Stimulated activated CD8-positive, alpha-beta memory T cell treated with anti-CD3 and anti-CD28 coated beads, Interleukin-4, amount 100 ng/mL, for 48 hours (primary cell): ENCODE measurements at places on chromosomes 16 and 17.

DNA sequence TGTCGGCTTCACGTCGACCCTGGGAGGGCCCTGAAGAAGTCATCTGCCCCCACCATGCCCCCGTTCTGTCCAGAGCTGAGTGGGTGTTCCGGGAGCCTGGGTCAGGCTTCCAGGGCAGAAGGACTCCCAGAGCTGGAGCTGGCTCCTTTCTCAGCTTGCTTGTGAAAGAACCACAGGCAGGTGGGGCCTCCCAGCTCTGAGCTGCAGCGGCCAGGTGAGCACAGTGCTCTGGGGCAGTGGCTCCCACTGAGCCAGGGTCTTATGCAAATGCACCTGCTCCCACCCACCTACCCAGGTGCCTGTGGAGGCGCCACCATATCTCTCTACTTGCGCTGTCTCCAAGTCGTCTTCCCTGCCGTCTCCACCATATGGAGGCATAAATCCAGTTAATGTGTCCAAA is 140.0 kb upstream of the RPL38 start:
- no peak for DNase-seq

- DNase-seq = no peak
Observed at GRCh38 chr16:57956924-57957672, 13.8 kb downstream of the CNGB1 start.

GRCh38 chr17:78573955-78574354 is 3.2 kb downstream of the DNAH17 start:
- no peak for DNase-seq

DNA sequence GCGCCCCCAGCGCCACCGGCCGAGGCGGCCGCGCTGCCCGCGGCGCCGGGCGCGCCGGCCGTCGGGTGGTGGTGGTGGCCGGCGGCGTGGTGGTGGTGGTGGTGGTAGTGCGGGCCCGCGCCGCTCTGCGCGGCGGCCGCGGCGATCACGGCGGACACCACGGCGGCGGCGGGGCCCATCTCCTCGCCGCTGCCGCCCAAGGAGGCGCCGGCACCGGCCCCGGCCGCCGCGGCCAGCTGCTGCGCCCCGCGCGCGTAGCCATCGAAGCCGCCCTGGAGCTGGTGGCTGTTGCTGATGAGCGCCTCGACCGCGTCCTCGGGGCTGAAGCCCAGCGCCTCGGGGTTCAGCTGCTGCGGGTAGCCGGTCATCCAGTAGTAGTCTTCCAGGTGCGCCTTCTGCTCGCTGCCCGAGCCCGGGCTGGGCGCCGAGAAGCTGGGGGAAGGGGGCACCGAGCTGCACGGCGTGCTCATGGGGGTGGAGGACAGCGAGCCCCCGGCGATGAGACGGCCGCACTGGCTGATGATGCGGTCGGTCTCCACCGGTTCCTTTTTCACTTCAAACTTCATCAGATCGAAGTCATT is 1.2 kb downstream of the MAF start:
- DNase-seq = peak; percentile 53

DNA sequence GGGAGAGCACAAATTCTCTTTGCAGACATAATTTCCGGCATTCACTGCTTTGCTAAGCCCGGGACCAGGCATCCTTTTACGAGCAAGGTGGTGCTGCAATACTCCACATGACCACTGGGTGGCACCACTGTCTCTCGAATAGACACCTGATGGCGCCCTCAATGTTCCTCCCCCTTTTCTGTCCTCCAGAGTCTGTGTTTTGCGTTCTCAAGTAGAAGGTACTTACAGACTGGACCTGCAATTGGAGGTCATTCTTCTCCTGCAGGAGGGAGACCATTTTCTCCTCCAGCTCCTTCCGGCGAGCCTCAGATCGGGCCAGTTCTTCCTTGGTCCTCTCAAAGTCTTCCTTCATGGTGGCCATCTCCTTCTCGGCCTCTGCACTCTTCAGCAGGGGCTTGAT is 45.2 kb downstream of the MYH13 start:
- DNase-seq = peak; percentile 93

DNA sequence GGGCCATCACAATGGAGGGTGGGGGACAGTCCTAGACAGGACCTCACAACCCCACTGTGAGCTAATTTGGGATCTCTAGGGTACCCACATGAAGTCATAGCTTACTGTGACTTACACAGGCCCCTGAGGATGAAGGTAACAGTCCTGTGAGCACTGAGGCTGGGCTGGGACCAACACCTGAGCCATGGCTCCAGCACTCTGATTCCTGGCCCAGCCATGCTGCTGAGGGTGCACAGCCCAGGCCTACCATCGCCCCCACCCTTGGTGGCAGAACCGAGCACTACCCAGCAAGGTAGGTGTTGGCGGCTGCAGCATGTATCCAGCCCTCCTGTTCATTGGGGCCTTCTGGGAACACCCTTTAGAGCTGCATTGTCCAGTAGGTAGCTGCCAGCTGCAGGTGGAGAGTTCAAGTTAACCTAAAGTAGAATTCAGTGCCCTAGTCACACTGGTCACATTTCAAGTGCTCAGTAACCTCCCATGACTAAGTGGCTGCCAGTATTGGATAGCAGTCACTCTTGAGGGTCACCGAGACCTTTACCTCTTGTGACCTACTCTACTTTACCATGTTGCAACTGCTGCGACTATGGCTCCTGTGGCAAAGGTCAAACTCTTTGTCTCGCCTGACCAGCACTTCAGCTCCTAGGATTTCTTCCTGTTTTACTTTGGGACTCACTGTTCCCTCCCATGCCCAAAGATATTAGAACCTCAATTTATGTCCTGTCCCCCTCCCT is 11.6 kb downstream of the AKAP1 start:
- DNase-seq = no peak

DNA sequence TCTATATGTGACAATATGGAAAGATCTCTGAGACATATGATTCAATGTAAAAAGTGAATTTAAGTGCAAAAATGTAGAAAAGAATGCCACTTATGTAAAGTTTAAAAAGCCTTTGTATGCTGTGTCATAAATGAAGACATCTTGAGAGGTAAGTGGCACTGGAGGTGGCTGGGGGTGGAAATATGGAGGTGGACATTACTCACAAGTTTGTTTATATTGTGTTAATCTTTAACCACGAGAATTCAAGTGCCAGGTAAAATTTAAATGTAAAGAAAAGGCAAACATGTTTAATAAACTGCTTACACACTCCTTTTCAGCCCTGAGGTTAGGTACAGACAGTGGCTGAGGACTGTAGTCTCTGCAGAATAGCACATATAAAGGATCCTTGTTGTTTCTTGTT is 235.1 kb downstream of the ABCC12 start:
- DNase-seq = no peak

GRCh38 chr16:66549284-66550131 is at the start of gene TK2:
Gene TK2 (minus strand): TSS chr16:66550122. CDS start chr16:66550061, 61 bp downstream.
- peak; percentile 82 for DNase-seq

- no peak for DNase-seq
Observed at GRCh38 chr17:71726341-71726740, 394.5 kb upstream of the SOX9 start.

GRCh38 chr17:72602517-72603419 is 481.9 kb downstream of the SOX9 start:
- DNase-seq = no peak

- DNase-seq = no peak
Observed at GRCh38 chr16:72800524-72801161, 247.3 kb downstream of the ZFHX3 start.

DNA sequence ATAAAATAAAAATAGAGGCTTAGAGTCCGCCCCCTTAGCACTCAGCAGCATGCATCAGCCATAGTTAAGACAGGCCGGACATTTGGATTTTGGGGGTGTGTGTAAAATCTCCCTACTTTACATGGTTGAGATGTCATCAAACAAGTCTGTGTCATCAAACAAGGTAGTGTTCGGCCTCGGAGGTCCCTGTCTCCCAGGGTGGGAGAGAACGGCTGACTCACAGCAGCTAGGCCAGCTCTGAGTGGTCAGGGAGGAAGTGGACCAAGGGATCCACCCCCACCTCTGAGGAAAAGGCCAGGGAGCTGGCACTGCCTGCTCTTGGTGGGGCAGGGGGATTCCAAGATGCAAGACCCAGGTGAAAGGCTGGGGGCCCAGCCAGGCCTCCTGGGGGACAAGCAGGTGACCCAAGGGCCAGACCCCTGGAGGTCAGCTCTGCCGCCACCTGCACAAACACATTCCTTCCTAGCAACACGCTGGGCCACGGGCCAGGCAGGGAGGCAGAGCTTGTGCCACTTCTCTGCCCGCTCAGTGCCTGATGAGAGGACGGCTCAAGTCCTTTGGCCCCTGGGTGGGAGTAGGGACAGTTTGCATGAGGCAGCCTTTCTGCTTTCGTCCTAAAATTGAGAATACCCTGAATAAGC is 28.5 kb downstream of the KIFC3 start:
- DNase-seq = no peak

- no peak for DNase-seq
Observed at GRCh38 chr16:85142771-85143211, 30.5 kb upstream of the CIBAR2 start.

GRCh38 chr16:782258-782657 is 5.9 kb downstream of the RPUSD1 start:
- DNase-seq = no peak

DNA sequence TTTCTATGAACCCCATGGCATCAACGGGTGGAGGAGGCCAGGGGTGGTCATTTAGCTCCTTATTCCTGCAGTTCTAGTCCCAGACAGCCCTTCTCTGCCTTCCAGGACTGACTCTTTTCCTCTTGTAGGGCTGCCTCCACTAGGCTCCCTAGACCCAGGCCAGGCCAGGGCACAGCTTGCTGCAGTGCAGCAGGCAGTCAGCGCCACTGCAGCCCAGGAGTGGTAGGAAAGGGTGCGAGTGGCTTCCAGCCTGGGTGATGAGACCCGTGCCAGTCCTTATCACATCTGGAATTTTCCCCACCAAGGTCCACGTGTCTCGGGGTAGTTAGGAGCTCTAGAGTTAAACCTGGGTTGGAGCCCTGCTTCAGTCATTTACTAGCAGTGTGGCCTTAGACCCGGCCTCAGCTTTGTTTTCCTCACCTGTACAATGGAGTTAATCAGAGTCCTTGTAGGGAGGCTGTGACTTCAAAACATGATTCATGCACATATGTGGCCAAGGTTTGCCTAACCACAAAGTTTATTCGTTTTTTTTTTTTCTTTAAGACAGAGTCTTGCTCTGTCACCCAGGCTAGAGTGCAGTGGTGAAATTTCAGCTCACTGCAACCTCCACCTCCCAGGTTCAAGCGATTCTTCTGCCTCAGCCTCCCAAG is 4.7 kb downstream of the SLC5A11 start:
- peak; percentile 28 for DNase-seq

GRCh38 chr16:49369651-49370611 is 3.7 kb upstream of the C16orf78 start:
- DNase-seq = no peak

DNA sequence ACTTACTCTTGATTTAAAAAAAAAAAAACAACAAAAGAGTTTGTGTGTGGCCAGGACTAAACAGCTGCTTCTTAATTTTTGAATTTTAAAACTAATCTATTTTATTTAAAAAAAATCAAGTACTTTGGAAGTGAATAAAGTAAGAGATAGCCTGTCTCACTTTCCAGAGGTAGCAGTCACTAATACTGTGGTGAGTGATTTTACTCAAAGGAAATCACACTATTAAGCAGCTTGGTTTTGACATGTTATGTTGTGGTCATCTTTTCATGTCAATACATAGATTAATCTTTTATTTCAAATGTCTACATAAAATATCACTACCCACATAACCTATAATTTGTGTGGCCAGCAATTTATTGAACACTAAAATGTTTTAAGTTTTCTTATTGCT is 102.2 kb upstream of the HLF start:
- DNase-seq = no peak

GRCh38 chr17:50439008-50439407 is 13.0 kb downstream of the ACSF2 start:
- DNase-seq = no peak

- no peak for DNase-seq
Observed at GRCh38 chr16:73068541-73069401, 20.8 kb upstream of the ZFHX3 start.

GRCh38 chr17:42337442-42337841 is 49.1 kb downstream of the STAT5A start:
- DNase-seq = peak; percentile 78

DNA sequence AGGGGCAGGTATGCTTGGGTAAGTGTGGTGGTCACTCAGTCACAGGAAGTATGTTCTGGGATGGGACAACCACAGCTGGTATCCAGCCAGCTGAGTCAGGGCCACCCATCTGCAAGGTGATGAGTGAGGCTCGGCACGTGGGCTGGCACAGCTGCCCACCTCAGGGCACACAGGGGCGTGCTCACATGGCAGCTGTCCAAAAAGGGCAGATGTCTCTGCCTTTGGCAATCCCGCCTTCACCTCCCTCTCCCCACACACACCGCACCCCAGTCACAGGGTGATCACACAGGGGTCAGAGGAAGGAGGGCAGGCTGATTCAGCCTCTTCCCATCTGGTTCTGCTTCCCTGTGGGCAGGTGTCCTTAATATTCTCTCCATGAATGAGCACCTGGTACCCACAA is 85.9 kb upstream of the TOB1 start:
- no peak for DNase-seq

- no peak for DNase-seq
Observed at GRCh38 chr16:13307851-13308250, 406.5 kb downstream of the SHISA9 start.

DNA sequence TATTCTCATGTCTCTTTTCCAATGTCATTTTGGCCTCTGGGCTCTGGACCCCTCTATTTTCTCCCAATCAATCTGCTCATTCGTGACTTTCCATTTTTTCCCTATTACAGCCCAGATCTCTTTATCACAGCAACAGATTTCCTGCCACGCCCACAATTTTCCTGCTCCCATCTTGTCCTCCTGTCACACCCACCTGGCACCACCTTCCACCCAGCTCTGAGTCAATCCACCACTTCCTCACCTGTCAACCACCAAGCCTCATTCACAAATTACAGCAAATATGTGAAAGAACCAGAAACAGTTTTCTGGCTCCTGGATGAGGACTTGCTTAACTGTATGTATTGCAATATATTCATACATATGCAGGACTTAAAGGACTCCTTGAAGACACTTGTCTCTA is 311.3 kb downstream of the GRIN2A start:
- DNase-seq = no peak

GRCh38 chr17:27601069-27601974 is 29.7 kb upstream of the LGALS9 start:
- DNase-seq = peak; percentile 96

GRCh38 chr16:17382514-17382913 is 88.2 kb downstream of the XYLT1 start:
- no peak for DNase-seq

GRCh38 chr17:3848229-3848835 is 2.3 kb upstream of the NCBP3 start:
- no peak for DNase-seq

GRCh38 chr16:80085606-80086005 is 455.2 kb upstream of the DYNLRB2 start:
- DNase-seq = no peak
